ENCODE measurements at places on chromosomes 13 and 19.

GRCh38 chr19:12796146-12797071 is 5.1 kb downstream of the JUNB start:
- DNase-seq, result peak; percentile 69

GRCh38 chr13:101049166-101049850 is 367.0 kb downstream of the NALCN start:
- DNase-seq, result no peak

- no peak for DNase-seq
Observed at GRCh38 chr13:49986471-49986870, 10.4 kb upstream of the TRIM13 start.

- peak; percentile 37 for DNase-seq
Observed at GRCh38 chr19:49151267-49152118, 3.7 kb downstream of the HRC start.

- peak; percentile 37 for DNase-seq
Observed at GRCh38 chr13:43495732-43496131, 291.0 kb downstream of the ENOX1 start.

DNA sequence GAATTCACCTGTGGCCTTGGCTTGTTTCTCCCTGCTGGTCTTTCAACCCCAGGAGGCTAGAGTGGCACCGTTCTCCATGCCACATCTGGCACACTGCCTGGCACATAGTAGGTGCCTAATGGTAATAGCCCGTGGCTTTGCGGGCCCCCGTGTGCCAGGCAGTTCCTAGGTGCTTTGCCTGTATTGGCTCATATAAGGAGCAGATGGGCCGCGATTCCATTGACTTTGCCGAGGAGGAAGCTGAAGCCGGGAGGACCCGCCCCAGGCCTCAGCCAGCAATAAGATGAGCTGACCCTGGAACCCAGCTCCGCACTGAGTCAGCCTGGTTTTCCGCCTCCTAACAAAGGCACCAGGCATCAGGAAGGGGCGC is 807 bp downstream of the PGLYRP1 start:
- DNase-seq, result no peak

GRCh38 chr13:106536244-106537034 is 977 bp upstream of the EFNB2 start:
- DNase-seq, result peak; percentile 77

DNA sequence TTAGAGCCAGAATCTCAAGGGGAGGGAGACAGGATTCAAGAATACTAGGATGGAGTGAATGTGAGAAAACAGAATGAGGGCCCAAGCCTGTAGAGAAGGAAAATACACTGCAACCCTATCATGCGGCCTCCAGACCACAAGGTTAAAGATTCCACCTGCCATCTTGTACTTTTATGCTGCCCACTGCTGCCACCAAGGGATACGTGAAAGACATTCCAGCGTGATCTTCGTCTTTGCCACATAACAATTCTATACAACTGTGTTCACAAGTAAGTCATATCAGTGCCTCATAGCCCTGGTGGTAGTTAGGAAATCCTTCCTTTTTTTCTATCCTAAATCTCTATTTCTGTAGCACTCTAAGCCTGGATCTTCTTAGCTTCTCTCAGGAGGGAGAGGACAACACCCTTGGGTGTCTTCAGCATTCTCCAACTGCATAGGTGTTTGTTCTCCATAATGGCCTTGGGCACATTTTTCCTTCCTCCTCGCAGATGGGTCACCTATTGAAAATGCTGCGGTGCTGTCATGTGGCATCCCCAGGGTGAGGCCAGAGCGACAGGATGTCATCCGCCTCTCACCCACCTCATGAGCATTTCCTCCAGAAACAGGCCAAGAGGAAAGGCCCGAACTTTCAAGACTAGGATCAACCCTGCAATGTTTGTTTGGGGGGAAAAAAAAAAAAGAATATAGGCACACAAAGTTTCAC is 13.6 kb downstream of the TPT1 start:
- DNase-seq, result no peak

GRCh38 chr13:86831084-86831483 is 840.1 kb upstream of the SLITRK5 start:
- no peak for DNase-seq

- no peak for DNase-seq
Observed at GRCh38 chr13:31129419-31129818, 32.3 kb downstream of the HSPH1 start.

DNA sequence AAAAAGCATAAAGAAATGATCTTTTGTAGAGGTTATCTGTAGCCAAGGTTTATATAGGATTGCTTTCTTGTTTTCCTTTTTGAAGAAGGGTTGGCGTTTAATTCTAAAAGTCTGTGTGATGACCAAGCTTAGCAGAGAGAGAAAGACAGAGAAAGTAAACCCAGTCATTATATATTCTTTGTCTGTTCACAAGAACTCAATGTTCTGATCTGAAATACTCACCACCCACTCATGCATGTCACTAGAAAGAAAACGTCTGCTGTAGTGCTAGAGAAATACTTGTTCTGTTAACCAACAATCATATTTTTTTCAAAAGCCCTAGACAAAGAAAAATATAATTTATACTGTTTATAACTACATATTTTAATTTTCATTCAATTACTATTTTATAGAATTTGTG is 173.7 kb upstream of the SLITRK5 start:
- no peak for DNase-seq

DNA sequence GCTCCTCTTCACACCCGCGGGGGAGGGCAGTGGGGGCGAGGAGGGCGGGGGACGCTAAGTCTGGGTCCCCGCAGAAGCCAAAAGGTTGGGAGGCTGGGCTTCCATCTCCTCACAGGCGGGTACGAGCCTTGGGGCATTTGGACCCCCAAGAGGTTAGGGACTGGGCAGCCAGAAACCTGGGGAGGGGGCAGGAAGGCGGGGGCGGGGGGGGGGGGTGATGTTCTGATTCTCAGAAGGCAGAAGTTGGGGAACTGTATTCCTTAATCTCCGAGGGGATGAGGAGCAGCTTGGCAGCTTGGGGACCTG is 5.1 kb downstream of the BCL3 start:
- no peak for DNase-seq

GRCh38 chr13:38180126-38180525 is 169.5 kb upstream of the UFM1 start:
- peak; percentile 1 for DNase-seq

DNA sequence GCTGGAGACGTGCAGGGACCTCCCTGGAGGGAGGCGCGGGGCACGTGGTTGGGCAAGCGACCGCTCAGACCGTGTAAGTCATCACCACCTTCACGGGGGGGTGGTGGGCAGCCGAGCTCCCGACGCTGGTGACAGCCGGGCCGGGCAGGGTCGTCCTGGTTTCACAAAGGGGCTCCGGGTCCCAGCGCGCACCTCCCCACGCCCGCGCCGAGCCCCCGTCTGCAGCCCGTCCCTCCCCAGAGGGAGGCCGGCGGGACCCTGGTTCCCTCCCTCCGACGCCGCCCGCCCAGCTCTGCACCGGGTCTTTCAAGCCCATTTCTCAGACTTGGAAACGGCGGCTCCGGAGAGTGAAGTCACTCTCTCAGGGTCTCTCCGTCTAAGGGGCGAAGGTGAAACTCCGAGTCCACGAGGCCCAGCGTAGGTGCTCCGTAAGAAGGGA is 729 bp upstream of the ARID3A start:
- no peak for DNase-seq

DNA sequence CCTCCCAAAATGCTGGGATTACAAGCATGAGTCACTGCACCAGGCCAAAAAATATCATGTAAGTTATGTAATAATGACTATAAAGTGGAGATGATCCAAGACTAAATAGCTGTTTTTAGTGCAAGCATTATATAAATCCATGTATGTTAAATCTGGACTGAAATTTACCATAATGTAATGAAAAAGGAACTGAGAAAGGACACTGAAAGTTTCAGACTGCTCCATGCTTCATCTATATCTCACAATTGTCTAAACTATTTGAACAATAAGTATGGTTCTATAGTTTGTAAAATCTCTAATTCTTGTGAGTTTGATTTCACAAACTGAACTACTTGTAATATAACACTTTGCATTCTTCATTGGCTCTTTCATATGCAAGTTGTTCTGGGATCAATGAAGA is 2299.5 kb downstream of the PCDH9 start:
- DNase-seq, result no peak

GRCh38 chr13:111116856-111117255 is 1.7 kb downstream of the ARHGEF7 start:
- DNase-seq, result no peak

- DNase-seq, result no peak
Observed at GRCh38 chr19:16030964-16031871, 45.1 kb upstream of the TPM4 start.

DNA sequence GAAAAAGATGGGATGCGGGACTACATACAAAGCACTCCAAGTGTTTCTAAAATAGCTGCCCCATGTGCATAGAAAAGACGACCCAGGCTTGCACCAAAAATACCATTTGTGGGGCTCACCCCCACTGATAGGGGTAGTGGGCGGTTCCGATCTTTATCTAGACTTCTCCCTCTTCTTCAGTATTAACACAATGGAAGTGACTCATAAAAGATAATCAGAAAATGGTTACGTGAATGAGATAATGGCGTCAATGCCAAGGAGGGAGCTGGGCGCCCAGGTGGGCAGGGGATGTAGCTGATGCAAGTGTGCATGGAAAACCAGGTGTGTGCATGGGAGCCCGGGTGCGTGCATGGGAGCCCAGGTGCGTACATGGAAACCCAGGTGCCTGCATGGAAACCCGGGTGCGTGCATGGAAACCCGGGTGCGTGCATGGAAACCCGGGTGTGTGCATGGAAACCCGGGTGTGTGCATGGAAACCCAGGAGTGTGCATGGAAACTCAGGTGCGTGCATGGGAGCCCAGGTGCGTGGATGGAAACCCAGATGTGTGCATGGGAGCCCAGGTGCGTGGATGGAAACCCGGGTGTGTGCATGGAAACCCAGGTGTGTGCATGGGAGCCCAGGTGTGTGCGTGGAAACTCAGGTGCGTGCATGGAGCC is 32.7 kb downstream of the LAMP1 start:
- DNase-seq, result no peak

DNA sequence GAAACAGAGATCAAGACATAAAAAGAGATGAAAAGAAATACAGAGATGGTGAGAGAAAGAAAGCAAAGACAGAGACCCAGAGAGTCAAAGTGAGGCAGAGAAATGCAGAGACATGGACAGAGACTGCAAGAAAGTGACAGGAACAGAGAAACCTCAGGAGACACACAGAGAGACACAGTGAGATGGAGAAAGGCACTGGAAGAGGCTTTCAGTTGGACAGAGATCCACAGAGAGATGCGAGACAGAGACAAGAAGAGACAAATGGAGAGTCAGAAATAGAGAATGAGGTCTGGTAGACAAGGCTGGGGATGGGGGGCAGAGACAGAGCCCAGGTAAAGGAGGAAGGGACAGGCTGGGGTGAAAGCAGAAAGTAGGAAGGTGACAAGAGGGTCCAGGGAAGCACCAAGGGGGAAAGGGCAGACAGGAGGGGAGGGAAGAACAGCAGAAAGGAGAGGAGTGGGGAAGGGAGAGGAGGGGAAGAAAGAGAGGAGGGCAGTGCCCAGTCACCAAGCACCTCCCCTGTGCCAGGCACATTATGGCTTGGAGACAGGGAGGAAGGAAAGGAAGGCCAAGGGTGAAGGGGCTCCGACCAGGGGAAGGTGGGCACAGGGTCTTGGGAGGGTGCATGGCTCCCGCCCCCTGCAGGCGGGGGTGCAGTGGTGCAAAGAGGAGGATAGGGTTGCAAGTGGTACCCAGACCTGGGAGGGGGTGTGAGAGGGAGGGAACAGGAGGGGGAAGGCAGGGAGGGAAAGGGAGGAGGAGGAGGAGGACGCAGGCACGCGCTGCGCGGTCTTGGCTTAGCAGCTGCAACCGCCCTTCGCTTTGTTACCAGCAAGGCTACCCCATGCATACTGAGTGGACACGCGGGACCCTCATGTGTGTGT is 38.4 kb downstream of the DEDD2 start:
- no peak for DNase-seq

GRCh38 chr19:39631178-39631577 is 24.5 kb upstream of the LGALS16 start:
- DNase-seq, result no peak

DNA sequence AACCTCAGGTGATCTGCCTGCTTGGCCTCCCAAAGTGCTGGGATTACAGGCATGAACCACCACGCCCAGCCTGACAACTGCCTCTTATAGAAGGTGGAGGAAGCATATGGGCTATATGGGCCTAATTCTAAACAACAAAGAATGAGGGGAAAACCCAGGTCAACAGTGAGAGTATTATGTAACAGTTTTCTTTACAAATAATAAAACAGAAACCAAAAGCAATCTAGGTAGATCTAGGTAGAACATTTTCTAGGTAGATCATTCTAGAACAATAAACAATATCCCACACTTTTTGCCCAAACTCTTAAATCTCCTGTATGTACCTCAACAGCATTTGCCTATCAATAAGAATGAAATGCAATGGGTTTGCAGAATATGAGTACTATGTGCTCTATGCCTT is 267.4 kb downstream of the ABCC4 start:
- DNase-seq, result no peak

- peak; percentile 79 for DNase-seq
Observed at GRCh38 chr13:107835339-107836018, 379.9 kb downstream of the LIG4 start.

- peak; percentile 53 for DNase-seq
Observed at GRCh38 chr13:26618726-26619125, 61.2 kb downstream of the WASF3 start.

DNA sequence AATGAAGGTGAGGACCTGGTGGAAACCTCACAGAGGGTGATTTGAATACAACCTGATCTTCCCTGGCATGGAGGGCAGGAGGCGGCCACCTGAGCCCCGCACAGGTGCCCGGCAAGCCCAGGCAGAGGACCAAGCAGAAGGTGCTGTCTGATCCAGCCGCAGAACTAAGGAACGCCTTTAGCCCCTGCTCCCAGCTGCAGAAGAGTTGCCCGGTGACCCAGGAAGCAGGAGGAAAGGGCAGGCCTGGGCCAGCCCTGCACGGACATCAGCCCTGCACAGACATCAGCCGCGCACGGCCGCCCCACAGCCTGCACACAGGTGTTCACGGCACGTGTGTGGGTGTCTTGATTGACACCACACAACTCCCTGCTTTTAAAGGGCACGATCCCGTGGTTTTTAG is 43.1 kb downstream of the RASA3 start:
- no peak for DNase-seq

DNA sequence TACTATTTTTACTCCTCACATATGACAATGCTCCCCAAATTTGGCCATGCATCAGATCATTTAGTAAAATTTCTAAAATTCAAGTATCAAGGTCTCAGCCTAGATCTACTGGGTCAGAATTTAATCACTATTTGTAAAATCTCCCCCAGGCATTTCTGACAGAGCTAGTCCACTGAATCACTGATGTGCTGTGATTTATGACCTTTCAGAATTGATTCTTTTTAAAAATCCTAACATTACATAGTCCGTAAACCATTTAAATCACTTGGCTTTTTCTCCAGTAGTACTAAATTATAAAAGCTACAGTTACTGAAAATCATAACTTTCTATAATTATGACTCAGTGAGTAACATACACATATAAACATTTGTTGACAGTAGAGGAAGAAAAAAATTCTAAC is 92.8 kb upstream of the RAP2A start:
- no peak for DNase-seq

GRCh38 chr13:67186995-67187569 is 43.1 kb downstream of the PCDH9 start:
- DNase-seq, result no peak

Measured in amniotic epithelial cell (primary cell).